ENCODE measurements at places on chromosomes 12 and 14. TPM values are rescaled to one million over a fixed set of nuclear protein-coding genes. Genes with fewer than 3 reads are reported as not detected.

The SMIM41 gene
- not detected for polyA plus RNA-seq

DNA sequence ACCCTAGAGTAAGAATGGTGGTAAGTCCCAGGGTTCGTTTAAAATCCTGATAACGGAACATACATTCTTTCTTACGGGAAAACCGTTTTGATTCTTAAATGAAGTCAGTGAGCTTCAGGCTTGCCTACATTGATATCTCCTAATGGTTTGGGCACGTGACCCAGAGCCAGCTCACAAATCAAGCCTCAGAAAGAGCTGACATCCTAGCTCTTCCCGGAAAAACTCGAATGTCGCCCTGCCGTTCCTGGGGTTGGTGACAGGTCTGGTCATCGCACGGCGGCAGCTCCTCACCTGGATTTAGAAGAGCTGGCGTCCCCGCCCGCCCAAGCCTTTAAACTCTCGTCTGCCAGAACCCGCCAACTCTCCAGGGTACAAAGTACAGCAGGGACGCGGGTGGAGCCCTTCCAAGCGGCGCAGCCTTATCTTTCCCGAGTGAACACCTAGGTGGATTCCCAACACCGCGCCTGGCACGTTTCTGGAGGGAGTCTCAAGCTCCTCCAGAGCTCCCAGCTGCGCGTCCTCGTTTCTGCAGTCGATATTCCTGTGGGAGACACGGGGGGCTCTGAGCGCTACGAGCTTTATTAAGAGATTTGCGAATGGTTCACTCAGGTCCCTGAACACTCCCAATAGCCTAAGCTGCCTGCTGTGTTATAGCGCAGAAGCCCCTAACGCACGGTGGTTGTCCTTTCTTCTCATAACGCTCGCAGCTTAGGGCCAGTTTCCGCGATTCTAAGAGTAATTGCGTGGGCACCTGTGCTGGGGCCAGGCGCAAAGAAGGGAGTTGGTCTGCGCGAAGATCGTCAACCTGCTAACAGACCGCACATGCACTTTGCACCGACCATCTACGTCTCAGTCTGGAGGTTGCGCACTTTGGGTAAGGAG, at the start of gene SSTR1:
Gene SSTR1, plus strand, starts transcription at position 169 of the 882 bp plus-strand sequence. CDS start 1,486 bp downstream, outside the sequence.
- DNase-seq = no peak

- DNase-seq = no peak
Measured at GRCh38 chr14:81855007-81855406, 321.4 kb upstream of the SEL1L start.

- no peak for DNase-seq
Measured at GRCh38 chr12:6376870-6377666, 1.7 kb upstream of the SCNN1A start.

DNA sequence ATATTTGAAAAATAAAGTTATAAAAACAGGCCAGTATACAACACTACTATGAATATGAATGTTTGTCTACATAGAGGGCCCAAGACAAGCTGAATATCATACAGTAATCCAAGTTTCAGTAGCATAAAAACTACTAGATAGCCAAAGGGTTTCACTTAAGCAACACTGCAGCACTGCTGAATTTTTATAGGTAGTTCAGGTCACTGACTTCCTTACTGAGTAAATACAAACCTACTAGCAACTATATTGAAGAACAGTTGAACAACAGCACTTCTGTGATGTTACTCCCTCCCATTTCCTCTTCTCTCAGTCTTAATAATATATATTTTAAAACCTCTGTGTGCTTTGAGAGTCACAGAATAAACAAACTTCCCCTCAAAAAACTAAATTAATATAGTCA, 42.7 kb downstream of the GTF2A1 start:
- DNase-seq = no peak

GRCh38 chr14:89565607-89566006, 148.6 kb upstream of the FOXN3 start:
- no peak for DNase-seq

DNA sequence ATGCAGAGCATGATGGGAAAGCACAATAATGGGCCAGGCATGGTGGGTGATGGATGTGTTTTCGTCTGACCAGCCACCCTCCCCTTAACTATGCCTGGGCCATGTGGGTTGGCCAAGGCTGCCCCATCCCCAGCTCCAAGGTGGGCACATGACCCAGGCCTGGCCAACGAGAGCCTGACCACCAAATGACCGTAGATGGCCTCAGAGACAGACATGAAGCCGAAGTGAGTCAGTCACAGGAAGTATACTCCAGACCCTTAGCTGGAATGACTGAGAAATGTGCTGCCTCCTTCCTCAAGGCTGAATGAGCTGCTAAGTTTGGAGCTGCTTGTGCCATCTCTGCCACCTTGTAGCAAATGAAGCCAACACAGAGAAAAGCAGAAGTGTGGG, 233.6 kb downstream of the BCL11B start:
- DNase-seq = no peak

DNA sequence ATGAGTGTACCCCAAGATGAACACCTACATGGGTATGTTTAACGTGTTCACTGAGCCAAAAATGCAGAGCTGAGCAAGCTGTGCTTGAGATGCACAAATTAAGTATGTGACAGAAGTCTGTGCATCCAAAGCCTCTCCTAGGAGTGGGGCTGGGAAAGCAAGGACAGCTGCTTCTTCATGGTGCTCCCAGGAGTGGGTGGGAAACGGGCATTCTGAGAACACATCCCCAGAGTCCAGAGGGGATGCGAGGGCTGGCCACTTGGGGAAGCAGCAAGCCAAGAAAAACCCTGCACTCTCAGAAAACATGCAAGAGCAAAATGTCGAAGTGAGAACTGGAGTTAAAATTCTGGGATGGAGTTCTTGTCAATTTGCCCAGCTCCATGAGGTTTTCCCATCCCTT, 414.3 kb downstream of the BCAT1 start:
- no peak for DNase-seq

DNA sequence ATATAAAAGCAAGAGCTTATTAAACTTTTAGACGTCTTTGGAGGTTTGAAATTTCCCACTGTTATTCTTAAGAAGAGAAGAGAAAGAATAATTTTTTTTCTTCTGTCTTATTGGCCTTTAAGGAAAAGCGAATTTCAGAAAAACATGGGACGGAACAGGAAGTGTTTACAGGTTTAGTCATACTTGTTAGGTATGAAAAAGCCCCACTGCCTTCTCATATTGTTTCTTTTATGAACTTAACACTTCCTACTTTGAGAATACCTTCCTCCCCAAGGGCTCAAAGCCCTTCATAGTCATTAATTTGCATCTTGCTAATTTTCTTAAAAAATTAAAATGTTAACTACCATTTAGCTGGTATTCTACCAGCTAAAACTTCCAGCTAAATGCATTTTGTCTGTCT, 82.0 kb downstream of the ETV6 start:
- DNase-seq = no peak

- DNase-seq = no peak
Measured at GRCh38 chr12:113202300-113203075, 17.0 kb downstream of the RITA1 start.
